ENCODE measurements at places on chromosomes 6 and 20.

- no peak for DNase-seq
These were observed 61.1 kb downstream of the SLC2A10 start for GRCh38 chr20:46770330-46771194.

- DNase-seq: no peak
These were observed 232.2 kb downstream of the LY86 start for GRCh38 chr6:6820641-6821238.

DNA sequence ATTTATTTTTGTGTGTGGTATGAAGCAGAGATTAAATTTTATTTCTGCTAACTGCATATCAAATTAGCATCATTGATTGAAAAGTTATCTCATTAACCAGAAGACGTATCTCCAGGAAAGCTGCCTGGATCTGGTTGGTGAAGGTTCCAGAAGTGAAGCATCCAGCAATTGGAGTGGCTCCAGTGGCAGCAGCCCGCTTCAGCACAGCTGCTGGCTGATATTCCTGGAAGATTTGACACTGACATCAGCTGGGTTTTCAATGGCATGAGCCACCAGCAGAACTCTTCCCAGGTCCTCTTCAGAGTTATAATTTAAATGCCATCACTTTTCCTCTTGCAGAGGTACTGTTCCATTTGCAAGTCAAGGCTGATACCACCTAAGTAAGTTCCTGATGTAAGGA lies 363.5 kb downstream of the BCKDHB start:
- no peak for DNase-seq

GRCh38 chr6:22017766-22018165 lies 279.1 kb downstream of the PRL start:
- no peak for DNase-seq

DNA sequence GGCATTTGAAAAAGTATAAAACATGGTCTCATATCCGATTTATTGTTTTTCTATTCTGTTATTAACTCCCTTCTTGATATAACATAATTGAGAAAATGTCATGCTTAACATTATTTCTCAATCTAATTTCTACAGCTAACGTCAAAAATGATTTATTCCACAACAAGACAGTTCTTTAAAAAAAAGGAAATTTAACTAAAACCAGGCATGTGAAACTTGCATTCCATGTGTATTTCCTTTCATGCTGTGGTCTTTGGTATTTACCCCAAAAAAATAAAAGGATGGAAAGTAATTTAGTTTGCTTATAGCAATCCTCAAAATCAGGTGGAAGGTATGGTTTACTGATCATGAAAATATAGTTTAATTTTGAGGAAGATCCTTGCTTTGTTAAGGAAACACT lies 142.8 kb downstream of the COL21A1 start:
- DNase-seq: no peak

GRCh38 chr6:166926748-166927147 lies 29.6 kb downstream of the RNASET2 start:
- DNase-seq: no peak

DNA sequence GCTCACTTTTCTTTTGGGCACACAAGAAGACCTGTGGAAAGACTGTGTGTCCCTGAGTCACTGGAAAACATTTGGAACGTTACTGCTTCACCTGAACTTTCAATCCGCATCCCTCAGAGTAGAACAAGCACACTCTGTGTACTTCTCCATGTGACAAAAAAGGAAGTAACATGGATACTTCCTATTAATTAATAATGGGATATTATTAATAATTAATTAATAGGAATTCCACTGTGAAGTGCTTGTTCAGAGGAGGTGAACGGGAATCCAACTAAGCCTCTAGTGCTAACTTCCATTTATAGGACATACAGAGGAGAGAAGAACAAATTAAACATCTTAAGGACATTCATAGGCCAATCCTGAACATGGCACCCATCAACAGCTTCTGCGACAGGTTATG lies 407.8 kb downstream of the SYNE1 start:
- no peak for DNase-seq

DNA sequence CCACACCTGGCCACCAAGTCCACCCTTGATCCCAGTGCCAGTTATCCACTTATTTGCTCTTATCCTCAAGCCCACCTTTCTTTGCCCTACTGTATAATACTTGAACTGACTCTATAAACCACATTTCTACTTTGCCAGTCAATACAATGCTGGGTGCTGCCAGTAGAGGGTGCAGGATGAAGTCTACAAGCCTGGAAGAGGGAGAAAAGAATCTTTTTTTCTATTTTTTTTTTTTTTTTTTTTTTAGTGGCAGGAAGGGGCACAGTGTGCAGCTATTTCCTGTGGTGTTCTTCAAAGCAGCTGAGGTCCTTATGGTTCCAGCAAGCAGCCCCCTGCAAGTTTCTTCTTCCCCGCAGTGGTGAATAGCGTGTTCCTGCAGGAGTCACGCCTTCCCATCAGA lies 22.2 kb upstream of the GABRR1 start:
- DNase-seq: peak; percentile 18

- DNase-seq: no peak
These were observed 327.9 kb upstream of the QKI start for GRCh38 chr6:163086624-163086920.

- no peak for DNase-seq
These were observed 503.5 kb upstream of the CITED2 start for GRCh38 chr6:139877828-139878405.

- no peak for DNase-seq
These were observed 76.3 kb upstream of the FYN start for GRCh38 chr6:111949546-111949945.

DNA sequence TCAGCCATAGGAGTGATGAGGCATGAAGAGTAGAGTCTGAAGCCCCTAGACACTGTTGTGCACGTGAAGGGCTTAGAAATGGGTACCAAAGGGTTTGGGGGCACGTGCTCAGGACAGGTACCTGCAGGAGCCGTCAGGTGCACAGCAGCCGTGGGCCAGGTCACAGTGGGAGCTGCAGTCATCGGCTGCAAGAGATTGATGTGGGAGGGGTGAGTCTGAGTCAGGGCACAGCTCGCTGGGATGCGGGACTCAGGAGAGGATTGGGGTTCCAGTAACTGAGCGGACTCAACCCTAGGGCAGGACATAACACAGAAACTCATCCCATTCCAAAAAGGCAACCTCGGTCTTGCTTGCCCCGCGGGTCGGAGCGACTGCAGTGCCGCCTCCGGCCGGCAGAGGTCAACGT lies 1.1 kb downstream of the DLK2 start:
- DNase-seq: no peak

GRCh38 chr20:37907330-37907676 lies 4.4 kb downstream of the VSTM2L start:
- no peak for DNase-seq

DNA sequence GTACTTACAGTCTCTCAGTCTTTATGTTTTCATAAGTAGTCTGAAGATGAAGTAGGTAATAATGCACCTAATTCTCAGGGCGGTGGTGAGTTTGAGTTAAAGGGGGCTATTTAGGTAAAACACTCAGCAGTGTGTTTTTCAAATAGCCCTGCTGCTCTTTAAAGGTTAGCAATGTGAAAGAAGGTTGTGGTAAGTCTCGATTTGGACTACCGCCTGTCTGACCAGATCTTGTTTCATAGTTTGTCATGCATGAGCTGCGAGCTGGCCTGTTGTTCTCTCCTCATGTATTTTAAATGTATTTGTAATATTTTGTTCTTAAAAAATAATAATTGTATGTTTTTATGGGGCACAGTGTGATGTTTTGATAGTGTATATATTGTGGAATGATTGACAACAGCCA lies 340.2 kb downstream of the DHX35 start:
- DNase-seq: no peak

- DNase-seq: no peak
These were observed 45.2 kb downstream of the BACH2 start for GRCh38 chr6:90251295-90251992.

DNA sequence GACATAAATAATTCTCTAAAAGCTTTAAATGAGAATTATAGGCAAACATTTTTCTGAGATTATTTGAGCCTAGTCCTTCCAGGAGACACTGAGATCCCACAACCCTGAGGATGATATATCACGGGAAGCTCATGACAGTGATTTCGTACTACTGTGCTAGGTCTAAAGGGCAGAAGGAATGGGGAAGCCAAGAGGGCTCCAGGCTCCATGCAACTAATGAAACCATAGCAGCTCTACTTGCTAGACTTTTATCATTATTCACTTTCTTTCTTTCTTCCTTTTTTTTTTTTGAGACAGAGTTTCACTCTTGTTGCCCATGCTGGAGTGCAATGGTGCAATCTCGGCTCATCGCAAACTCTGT lies 57.3 kb upstream of the SGK1 start:
- DNase-seq: no peak

GRCh38 chr6:44036196-44036595 lies 91.1 kb downstream of the MRPL14 start:
- peak; percentile 55 for DNase-seq

- no peak for DNase-seq
These were observed 21.0 kb downstream of the PRDM1 start for GRCh38 chr6:106107043-106107613.

- no peak for DNase-seq
These were observed 3.5 kb upstream of the MOXD1 start for GRCh38 chr6:132404736-132405135.

DNA sequence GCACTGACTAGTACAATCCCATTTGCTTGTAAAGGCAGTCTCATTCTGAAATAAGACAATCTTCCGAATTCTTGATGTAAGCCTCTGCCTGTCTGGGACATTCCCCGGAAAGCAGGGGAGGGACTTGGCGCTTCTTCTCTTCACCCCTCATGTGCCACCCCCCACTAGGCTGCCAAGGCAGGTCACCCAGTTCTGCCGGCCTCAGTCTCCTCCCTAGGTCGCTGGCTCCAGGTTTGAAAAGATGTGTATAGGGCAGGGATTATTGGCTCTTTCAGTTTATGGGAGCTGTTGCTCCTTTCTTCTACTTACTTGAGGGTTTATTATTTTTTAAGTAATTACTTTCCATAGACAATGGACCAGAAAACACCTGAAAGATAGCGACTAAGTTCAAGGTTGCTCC lies 158.1 kb upstream of the RPS6KA2 start:
- DNase-seq: no peak

All from hepatic stellate cell (primary cell).